ENCODE measurements at places on chromosomes 1 and 21.

DNA sequence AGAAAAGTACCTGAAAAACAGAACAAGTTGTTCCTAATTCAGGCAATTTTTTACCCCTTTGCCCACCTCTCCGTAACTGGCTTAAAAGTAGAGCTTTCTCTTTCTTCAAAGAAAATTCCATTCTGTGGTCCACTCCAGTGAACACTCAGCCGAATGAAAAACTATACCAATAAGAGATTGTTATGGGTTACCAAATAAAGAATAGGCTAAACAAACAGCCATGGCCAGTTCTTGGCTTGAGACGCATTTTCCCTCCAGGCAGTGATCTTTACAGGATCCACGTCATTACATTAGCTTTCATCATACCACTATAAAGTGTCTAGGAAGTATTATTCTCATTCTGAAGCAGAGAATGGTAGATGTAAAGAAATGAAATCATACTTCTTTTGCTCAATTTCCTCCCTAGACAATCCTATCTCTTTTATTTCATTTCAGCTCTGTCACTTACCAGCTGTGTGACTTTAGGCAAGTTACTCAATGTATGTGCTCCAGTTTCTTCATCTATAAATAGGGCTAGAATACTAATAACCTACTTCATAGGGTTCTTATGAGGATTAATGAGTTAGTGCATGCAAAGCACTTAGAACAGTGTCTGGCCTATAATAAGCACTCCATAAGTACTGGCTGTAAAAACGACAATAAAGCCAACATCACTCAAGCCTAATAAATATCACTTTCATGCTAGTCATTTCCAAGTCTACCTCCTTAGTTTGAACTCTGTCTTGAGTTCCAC is 26.5 kb upstream of the TRIM45 start:
- no peak for DNase-seq

DNA sequence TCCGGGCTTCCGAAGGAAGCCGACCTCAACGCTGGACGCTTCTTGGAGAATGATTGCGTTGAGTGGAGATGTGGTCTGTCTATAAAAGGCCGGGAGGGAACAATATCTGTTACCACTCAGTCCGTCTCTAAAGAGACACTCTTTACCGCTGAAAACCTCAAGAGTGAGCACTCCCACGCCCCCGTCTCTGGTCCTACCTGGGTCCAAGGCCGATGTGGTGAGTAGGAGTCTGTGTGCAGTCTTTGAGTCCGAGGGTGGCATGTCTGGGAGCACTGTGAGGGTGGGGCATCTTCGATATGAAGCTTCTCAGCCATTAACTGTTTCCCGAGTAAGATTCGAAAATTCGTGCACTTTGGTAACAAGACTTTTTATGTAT is 576 bp downstream of the ZFP69 start:
- DNase-seq = peak; percentile 28

DNA sequence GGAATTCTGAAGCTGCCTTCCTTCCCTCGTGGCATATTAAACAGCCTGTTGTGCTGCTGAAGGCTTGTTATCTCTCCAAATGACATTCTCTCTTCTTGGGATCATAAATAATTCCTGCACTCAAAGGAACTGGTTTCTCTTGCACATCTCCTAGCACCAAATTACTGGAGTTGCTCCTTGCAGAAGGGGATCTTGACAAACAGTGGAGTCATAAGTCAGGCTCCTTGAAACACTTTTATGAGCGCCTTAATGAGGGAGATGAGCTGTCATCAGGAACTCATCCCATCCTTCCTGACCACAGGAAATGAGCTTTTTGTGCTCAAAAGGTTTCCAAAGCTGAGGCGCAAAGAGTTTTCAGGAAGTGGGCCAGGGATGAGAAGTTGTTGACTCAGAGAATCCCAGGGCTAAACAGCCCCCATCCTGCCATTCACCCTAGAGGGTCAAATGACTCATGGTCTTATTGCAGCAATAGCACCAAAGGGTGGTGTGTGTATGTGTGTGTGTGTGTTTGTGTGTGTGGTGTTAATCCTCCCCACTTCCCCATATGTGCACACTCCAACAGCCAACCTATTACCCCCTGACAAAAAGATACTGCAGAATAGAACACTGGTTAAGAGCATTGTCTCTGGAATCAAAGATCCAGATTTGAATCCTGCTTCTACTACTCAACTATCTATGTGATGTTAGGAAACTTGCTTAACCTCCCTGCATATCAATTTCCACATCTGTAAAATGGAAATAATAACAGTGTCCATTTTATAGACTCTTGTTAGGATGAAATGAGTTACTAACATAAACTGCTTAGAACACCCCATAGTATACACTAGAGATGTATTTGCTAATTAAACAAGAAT is 2.8 kb upstream of the PHC2 start:
- no peak for DNase-seq

DNA sequence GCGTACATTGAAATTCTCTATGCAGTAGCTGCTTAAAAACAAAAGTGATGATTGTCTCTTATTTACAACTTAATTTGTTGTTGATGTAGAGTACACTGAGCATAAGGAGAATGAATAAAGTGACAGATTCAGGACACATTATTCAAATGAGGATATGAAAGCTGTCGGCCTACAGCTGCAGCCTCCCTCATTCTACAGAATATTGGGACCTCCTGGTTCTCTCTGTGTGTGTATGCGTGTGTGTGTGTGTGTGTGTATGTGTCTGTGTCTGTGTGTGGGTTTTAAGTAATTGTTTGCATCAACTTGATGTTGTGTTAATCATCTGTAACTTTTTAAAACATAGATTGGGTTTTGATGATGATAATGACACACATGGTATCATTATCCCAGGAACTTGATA is 17.9 kb downstream of the PROX1 start:
- DNase-seq = no peak

GRCh38 chr1:206784471-206784903 is 12.2 kb upstream of the IL10 start:
- DNase-seq = peak; percentile 94

DNA sequence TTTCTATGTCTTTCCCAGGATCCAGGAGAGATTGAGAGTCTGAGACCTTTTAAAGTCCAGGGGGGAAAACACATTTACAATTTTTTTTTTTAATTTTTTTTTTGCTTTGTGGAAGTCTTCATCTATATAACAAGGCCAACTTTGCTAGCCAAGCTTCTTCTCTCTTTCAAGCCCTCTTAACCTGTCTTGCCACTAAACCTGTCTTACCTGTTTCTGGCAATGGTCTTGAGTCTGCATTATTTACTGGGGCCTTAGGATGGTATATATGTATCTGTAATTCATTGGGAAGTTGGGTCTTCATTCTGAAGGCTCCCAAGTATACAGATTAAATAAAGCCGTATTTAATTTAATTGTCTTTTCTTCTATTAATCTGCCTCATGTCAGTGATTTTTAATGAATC is 750.9 kb upstream of the B3GALT2 start:
- no peak for DNase-seq

DNA sequence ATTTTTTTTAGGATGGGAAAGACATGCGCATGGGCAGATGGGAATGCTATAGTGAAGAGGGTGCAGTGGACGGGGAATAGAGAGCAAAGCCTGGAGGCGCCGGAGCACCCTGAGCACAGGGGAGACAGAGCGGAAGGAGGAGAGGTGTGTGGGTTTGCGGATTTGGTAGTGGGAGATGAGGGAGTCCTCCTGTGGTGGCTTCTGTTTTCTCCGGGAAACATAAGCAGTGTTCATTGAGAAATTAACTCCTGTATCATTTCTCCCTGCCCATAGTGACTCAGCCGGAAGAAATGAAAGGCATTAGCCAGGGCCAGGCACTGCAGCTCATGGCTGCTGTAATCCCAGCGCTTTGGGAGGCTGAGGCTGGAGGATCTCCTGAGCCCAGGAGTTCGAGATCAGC is 4.7 kb upstream of the PTPRF start:
- DNase-seq = no peak

GRCh38 chr1:67162954-67163353 is 3.3 kb upstream of the IL23R start:
- DNase-seq = peak; percentile 28

GRCh38 chr1:44855742-44856141 is 12.7 kb upstream of the PTCH2 start:
- DNase-seq = no peak

DNA sequence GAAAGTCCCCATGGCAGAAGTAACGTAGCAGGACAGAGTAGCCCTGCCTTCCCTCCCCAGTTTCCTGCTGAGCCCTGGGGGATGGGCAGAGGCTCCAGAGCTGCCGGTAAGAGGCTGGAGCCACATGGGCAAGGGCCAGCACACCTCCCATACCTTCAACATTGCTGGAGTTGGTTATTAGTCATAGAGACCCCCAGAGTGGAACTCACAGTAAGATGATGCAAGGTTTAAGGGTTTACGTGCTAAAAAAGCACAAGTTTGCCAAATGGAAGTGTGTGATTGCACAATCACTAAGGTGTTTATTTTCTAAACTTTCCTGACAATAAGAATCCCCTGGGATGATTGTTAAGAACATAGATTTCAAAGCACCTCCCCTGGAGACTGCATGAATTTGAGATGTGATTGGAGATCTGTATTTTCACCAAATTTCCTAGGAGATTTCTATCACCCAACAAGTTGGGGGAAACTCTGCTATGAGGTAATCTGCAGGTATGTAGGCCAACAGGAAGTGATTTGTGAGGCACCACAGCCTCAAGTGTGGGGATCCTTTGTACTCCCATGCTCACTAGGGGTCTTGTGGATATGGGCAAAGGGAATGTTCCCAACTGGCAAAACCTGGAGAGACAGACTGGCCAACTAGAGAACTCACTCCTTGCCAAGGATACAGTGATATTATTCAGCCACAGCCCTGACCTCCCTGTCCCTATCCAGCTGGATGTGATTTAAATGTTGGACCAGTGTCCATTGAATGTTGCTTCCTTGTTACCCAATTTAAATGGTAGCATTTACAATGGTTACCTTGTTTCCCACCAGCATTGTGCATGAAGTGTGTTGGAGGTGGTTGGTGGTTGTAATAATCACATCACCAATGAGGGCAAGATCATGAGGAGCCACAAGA is 37.1 kb upstream of the CSF1 start:
- DNase-seq = no peak

Measured in activated CD4-positive, alpha-beta T cell treated with anti-CD3 and anti-CD28 coated beads for 4 hours (primary cell).